ENCODE measurements at places on chromosomes 5 and 9.
A peak's percentile ranks its signal among the peaks of the same experiment; 100 is the strongest.

DNA sequence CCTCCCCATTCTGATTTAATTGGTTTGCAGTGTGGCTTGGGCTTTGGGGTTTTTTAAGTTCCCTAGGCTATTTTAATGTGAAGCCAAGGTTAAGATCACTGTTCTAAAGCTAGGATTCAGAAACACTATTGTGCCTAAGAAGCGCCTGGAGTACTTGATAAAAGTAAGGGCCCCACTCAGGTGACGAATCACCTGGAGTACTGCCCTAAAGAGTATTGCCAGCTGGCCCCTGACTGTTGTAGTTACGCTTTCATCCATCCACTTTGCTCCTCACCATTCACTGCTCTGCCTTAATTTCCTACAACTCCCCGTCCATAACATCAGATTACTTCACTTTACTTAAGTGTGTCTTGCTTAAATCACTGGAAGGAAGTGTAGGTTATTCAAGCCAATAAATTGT lies 119.3 kb downstream of the CD180 start:
- DNase-seq = no peak

DNA sequence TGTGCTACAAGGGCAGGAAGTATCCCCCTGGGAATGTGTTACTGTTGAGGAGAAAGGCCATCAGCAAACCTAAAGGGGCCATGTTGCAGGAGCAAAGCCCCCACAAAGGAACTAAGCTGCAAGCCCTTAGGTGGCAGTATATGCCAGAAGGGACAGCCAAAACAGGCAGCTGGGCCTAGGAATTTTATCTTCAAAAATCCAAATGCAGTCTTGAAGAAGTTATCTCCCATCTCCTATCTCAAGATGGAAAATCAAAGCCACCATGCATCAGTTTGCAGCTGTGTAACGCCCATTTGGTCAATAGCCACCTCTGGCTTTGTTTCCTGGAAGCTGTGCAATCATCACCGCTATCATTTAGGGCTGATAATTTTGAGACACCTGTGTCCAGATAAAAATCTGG lies 400.3 kb downstream of the ARHGEF28 start:
- no peak for DNase-seq

GRCh38 chr9:99046542-99047071 lies 58.3 kb upstream of the TGFBR1 start:
- DNase-seq = no peak

DNA sequence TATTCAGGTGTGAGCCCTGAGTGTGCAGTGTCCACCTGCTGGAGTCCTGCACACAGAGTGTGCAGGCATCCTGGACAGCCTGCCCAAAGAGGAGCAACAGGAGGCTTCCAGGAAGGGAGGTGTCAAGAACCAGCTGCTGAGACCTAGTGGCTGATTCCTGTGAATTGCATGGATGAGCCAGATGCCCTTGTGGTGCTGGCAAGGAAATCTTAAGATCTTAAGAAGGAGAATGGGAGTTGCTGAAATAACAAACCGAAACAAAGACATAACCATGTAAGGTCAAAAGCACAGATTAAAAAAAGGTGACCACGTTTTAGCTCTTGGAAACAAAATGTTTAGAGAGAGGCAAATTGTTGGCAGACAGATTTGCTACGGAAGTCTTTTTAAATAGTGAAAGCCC lies 29.3 kb upstream of the RPS23 start:
- DNase-seq = no peak

- no peak for DNase-seq
Observed at GRCh38 chr9:92769990-92770359, 5.3 kb upstream of the BICD2 start.

- no peak for DNase-seq
Observed at GRCh38 chr9:111840442-111840841, 45.7 kb upstream of the SHOC1 start.

- no peak for DNase-seq
Observed at GRCh38 chr9:75487856-75488718, 399.8 kb downstream of the OSTF1 start.

GRCh38 chr5:173625673-173626504 lies 9.4 kb upstream of the BOD1 start:
- DNase-seq = no peak

- peak; percentile 45 for DNase-seq
Observed at GRCh38 chr9:136791516-136792276, 552 bp downstream of the TMEM141 start.

- DNase-seq = no peak
Observed at GRCh38 chr5:136109453-136110135, 23.1 kb upstream of the SMAD5 start.

DNA sequence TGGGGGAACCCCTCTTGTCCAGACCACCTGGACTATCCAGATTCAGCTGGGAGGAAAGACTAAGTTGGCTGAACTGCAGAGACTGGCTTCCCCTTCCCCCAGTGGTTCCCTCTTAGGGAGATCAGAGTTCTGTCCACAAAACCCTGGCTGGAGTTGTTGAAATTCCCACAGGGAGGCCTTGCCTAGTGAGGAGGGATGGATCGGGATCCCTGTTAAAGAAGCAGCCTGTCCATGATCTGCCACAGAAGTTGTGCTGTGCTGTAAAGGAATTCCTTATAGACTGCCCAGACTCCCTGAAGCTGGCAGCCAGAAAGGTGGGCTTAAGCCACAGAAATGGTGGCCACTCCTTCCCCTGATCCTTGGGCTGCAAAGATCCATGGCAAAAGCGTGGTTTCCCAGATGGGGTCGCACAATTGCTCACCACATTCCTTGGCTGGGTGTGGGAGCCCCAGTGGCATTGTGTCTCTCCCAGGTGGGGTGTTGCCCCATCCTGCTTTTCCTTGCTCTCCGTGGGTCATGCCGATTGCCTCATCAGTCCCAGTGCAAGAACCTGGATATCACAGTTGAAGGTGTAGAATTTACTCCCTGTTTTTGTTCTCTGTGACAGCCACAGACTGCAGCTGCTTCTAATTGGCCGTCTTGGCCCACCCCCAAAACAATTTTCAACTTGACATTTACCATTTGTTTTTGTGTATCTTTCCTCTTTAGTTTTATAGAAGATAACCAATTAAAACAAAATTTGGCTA lies 342.4 kb downstream of the FGF10 start:
- no peak for DNase-seq

GRCh38 chr9:116181853-116182610 lies 28.4 kb downstream of the PAPPA start:
- no peak for DNase-seq

DNA sequence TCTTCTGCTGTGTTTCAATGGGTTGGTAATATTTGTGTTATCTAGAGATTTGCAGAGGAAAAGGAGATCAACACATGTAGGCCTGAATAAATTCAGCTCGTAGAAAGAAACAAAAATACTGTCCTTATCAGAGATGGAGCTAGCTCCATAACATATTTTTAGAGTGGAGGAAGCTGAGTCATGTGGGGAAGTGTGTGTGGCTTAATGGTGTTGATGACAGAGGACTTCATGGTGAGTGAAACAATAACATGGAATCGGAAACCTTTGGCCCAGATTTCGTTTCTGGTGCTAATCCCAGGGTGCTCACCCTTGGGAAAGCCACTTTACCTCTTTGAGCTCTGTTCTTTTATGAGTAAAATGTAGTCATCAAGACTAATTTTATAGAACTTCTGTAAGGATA lies 825.0 kb downstream of the TLR4 start:
- no peak for DNase-seq

GRCh38 chr5:60362158-60362557 lies 337.8 kb downstream of the DEPDC1B start:
- DNase-seq = no peak

GRCh38 chr9:101434998-101435397 lies 576 bp downstream of the ALDOB start:
- DNase-seq = no peak

GRCh38 chr5:102809033-102809432 lies 53.9 kb downstream of the PAM start:
- no peak for DNase-seq

DNA sequence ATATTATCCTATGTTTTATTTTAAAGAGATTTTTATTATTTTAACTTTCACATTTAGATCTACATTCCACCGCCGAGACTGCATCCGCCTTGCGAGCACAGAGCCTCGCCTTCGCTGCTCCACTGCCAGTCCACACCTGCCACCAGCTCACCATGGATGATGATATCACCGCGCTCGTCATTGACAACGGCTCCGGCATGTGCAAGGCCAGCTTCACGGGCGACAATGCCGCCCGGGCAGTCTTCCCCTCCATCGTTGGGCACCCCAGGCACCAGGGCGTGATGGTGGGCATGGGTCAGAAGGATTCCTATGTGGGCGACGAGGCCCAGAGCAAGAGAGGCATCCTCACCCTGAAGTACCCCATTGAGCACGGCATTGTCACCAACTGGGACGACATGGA lies 8.6 kb upstream of the TBCA start:
- DNase-seq = no peak

GRCh38 chr9:97046228-97046627 lies 7.3 kb upstream of the CTSV start:
- no peak for DNase-seq

DNA sequence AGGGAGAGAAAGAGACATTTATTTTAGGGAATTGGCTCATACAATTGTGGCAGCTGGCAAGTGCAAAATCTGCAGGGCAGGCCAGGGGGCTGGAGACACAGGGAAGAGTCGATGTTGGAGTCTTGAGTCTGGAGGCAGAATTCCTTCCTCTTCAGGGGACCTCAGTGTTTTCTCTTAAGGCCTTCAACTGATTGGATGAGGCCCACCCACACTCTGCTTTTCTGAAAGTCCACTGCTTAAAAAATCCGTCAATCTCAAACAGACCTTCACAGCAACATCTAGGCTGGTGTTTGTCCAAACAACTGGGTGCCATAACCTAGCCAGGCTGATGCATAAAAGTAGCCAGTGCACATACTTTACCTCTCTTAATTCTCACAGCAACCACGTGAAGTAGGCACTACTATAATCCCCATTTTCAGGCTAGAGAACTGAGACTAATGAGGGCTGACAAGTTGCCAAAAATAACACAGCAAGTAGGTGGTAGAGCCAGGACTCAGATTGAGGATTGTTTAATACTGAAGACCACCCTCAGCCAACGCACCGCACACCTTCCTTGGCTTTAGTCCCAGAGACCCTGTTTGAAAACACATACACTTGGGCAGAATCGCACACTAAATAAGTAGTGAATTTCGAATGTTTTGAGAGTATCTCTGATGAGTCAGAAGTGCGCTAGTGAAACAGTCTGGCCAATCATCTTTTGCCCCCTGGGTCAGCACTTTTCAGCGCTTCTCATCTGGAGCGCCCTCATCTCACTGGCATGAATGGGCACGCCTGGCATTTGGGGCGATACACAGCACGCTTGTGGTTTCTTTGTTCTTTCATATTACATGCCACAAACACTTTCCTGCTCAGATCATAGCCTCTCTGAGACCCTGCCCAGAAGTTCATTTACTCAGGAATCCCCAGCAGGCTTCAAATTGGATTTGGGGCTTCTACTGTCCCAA lies 591.4 kb downstream of the CCDC171 start:
- no peak for DNase-seq

- DNase-seq = no peak
Observed at GRCh38 chr9:22050924-22051323, 41.8 kb upstream of the CDKN2B start.

DNA sequence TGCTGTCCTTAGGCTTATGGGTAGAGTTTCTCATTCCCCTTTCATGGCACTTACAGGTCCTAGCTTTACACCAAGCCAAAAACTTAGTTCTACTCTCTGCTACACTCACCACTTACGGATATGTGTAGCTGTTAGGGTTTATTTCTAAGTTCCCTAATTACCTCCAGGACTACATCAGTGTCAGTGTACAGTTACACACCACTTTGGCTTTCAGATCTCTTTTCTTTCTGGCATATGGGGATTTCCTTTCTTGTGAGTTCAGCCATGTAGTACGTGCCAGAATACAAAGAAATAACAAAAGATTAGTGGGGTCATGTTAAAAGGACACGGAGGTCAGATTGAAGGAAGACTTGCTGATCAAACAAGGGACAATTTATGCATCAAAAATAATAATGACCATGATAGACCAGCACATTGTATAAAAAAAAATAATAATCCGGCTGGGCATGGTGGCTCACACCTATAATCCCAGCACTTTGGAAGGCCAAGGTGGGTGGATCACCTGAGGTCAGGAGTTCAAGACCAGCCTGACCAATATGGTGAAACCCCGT lies 41.8 kb downstream of the LYRM7 start:
- no peak for DNase-seq

GRCh38 chr9:18761742-18762300 lies 271.2 kb downstream of the SAXO1 start:
- no peak for DNase-seq

DNA sequence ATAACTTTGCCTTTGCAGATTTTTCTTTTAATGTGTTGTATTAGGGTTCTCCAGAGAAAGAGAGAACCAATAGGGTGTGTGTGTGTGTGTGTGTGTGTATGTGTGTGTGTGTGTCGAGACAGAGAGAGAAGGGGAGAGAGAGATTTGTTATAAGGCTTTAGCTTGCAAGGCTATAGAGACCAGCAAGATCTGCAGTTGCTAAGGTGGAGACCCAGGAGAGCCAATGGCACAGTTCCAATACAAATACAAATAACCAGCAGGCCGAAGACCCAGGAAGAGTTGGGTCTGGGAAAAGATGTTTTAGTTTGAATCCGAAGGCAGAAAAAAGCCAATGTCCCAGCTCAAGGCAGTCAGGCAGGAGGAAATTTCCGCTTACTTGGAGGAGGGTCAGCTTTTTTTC lies 23.0 kb downstream of the TMOD1 start:
- DNase-seq = no peak

DNA sequence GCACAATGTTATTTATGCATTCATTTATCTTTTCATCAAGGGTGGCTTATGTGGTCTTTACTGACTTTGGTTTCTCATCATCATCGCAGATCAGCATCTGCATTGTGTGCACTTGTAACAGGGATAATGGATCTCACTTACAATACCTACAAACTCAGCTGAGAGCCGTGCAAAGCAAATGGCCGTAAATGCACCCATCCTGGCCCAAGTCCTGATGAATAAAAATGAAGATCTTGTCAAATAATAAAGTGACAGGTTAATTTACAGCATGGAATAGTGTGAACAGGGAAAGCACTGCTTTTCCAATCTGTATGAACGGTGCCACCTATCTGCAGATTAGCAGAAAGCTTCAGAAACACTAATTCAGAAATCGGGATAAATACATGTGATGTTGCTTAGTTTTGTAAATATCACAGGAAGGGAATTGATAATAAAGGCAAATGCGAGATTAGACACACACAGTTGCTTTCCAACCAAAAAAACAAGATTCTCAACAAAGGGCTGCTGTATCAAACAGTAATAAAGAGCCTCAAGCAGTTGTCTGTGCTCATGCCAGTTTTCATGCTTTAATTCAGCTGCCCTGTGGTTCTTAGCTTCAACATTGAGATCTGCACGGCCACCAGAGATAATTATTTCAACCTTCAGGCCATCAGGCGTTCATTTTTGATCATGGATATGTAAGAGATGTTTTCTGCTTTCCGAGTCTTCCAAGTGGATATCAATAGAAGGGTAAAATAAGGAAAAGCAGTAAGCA lies 153.4 kb upstream of the POU5F2 start:
- DNase-seq = no peak

- DNase-seq = no peak
Observed at GRCh38 chr5:176678584-176678983, 31.3 kb downstream of the TSPAN17 start.

GRCh38 chr5:180637962-180638680 lies 11.3 kb downstream of the FLT4 start:
- DNase-seq = no peak

- no peak for DNase-seq
Observed at GRCh38 chr5:124401476-124402143, 344.8 kb downstream of the ZNF608 start.

GRCh38 chr9:130672933-130673615 lies 8.7 kb downstream of the PRDM12 start:
- no peak for DNase-seq
